T-cell (primary cell): ENCODE measurements at places on chromosomes 16 and 17.

GRCh38 chr16:86865851-86866662 lies 287.7 kb downstream of the FOXL1 start:
- DNase-seq = no peak

DNA sequence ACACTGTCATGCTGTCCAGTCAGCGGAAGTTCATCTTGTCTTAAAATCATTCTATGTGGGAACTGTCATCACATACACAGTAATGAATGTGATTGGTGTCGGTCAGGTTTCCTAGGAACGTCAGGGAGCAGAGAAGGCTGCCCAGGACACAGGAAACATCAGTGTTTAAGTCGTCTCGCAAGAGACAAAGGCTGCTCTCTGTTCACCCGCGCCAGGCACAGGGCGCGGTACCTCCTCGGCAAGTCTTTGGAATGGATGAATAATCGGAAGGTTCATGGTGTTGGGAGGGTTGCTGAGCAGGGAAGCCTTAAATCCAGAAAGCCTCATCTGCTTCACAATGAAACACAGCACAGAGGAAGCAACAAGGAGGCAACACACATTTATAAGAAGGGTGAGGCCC lies 148.2 kb downstream of the CPPED1 start:
- no peak for DNase-seq

DNA sequence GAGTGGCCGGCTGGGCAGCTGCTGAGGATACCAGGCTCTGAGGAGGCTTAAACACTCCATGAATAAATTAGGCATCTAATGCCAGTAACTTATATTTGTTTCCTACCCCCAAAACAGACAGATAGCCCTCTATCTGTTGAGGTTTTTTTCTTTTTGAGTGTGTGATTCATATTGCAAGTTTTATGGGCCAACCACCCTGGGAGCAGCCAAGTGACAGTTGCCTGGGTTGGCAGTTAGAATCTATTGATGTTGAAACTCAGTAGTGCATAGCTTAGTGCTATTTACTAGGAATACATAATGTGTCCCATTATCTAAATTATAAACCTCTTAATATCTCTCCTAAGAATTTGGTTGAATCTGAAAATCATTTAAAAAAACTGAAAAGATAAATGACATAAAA lies 397.4 kb downstream of the CA10 start:
- DNase-seq = no peak

GRCh38 chr17:45020354-45021138 lies 30.9 kb downstream of the DCAKD start:
- no peak for DNase-seq

DNA sequence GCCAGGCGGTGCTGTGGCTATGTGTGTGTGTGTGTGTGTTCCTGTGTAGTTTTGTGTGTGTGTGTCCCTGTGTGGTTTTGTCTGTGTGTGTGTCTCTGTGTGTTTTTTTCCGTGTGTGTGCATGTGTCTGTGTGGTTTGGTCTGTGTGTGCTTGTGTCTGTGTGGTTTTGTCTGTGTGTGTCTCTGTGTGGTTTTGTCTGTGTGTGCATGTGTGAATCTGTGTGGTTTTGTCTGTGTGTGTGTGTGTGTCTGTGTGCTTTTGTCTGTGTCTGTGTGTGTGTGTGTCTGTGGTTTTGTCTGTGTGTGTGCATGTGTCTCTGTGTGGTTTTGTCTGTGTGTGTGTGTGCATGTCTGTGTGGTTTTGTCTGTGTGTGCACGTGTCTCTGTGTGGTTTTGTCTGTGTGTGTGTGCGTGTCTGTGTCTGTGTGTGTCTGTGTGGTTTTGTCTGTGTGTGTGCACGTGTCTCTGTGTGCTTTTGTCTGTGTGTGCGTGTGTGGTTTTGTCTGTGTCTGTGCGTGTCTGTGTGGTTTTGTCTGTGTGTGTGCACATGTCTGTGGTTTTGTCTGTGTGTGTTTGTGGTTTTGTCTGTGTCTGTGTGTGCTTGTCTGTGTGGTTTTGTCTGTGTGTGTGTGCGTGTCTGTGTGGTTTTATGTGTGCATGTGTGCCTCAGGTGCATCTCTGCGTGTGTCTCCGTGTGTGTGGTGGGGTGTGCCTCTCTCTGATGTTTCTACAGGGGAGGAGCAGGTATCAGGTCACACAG lies 62.3 kb downstream of the ZDHHC7 start:
- DNase-seq = no peak

DNA sequence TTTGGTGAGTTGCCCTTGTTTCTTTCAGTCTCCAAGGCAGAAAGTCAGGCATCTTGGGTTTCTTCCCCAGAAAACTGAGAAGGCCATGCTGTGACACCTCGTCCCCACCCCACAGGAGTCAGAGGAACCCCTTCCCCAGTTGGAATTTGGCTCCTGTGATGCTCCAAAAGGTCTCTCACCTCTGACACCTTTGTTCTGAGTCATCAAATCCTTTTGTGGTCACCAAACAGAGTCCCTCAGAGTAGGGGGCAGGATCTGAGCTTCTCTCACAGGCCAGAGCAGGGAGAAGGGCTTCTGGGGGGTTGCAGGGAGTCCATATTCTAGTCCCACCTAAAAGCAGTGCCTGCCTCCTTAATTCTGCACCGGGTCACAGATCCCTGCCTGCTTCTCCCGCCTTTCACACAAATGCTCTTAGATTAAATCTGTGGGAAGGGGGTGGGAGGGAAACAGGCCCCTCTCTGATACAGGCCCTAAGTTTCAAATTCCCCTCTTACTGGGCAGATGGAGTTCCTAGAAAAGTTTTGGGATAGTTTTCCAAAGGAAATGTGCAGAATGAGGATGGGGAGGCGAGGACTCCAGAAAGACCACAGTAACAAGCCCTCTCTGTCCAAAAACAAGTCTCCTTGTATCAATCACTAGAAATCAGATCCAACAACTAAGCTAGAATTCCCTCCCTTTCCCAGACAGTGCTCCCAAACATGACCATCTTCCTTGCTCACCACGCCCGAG lies 1.3 kb downstream of the PHOSPHO1 start:
- DNase-seq = no peak

DNA sequence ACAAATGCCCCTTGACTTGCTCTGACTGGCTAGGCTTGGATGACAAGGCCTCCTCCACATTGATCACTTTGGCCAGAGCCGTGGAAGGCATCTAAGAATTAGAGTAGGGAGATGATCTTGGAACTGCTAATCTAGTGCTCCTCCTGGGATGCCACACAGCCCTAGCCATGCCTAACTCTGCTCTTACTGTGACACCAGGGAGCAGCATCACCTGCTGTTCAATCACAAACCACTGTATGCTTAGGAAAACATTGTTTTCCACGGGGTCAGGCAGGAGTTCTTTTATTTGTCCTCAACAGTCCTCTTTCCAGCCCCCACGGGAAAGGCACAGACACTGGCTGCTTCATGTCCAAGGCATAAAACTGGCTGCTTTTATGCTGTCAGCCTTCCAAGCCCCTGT lies 46.3 kb downstream of the C16orf78 start:
- DNase-seq = no peak

DNA sequence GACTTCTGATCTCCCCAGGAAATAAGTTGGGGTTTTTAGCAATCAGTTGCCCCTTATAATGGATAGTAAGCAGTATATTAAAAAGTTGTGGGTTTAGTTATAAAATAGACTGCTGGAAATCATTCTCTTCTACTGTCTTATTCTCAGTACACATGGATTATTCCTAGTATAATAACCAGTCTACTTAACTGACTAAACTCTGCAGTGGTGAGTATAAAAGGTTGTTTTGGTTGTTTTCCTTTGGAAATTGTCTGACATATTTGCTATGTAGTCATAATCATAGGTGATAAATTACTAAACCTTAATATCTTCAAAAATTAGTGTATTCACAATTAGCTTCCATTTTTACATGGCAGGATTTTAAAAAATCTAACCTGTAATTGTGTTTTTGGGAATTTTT lies 31.4 kb downstream of the CTCF start:
- no peak for DNase-seq

- DNase-seq = peak; percentile 23
Observed at GRCh38 chr17:57045868-57046704, 39.0 kb upstream of the AKAP1 start.

- no peak for DNase-seq
Observed at GRCh38 chr16:15641753-15642556, 999 bp downstream of the MARF1 start.

DNA sequence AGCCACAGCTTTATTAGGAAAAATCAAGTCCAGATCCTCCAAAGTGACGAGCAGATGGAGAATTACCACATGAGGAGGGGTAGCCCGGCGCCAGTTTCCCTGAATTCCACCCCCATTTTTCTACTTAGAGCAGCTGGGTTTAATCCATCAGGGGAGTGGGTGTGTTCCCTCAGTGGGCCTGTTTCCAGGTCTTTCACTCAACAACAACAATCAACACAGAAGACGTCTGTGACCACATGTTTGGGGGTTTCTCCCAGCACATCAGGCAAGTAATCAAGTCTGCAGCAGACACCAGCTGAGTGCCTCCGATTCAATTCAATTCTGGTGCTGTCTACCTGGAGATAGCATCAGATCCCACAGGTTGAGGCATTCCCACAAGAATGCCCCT lies 6.8 kb downstream of the SLC6A2 start:
- no peak for DNase-seq

- DNase-seq = no peak
Observed at GRCh38 chr17:40419559-40420331, 2.0 kb upstream of the TOP2A start.

DNA sequence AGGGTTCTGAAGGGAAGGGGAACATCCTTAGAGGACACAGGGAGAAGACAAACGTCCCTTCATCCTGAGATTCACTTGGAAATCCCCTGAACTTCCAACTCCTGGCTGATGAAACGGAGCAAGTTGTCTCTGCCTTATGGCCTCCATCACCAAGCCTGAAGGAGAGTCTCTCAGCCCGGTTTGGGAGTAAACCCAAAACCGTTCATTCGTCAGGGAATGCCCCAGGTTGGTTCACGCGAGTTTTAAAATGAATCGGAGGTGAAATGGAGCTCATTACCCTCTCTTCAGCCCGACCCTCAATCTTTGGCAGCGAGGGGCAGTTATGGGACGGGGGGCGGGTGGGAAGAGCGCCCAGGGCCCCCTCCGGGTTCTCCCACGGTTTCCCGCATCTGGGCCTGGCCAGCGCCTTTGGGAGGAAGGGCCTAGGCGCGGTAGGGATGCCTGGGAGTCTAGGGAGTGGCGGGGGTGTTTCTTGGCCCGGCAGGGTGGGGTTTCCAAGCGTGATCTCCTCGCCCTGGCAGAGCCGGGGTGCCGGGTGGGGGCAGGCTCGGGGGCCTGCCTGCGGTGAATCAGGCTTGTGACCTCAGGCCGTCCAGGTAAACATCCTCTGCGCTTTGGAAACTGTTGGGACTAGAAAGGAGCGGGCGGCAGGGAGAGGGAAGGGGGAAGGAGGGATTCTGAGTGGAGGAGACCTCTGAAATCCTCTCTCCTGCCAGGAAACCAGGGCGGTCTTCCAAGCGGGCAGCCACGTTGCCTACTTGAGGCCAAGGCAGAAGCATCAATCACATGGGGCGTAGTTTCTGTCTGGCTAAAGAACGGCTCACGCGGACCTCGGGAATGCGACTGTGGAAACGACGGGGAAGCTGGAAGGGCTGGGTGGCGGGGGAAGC lies 24.1 kb upstream of the HOXB13 start:
- no peak for DNase-seq

DNA sequence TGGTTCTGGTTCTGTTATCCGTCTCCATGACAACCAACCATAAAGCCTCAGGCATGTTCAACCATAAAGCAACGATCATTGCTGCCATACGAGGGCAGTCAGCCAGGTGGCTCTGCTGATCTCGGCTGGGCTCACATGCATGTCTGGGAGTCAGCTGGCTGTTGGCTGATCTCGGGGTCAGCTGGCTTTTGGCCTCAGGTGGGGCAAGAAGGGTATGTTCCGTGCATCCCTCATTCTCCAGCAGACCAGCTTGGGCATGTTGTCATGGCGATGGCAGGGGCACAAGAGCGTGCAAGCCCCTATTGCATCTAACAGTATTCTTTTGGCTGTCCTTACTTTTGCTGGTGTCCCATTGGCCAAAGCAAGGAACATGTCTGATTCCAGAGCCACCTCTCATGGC lies 86.2 kb downstream of the ABCC6 start:
- DNase-seq = no peak

GRCh38 chr17:37700881-37701280 lies 44.0 kb downstream of the HNF1B start:
- no peak for DNase-seq

DNA sequence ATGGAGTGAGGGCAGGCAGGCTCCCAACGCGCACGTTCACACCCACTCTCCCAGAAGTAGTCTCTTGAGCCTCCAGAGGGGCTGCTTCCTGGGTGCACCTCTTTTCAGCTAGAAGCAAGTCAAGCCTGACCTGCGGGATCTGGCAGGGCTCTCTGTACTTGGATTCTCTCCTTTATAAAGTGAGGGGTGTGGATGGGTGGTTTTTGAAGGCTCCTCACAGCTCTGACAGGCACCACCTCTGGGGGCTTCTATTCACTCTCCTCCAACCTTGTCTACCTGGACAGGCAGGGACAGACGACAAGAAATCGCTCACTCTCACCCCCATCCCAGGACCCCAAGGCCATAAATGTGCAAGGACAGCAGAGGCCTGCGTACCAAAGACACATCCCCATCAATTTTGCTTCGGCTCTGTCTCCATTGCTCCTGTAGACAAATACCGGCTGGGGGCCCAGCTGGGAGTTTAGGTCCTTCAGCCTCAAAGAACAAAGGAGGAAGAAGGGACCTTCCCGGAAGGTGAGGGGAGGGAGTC lies 814 bp upstream of the DYNLL2 start:
- DNase-seq = no peak

DNA sequence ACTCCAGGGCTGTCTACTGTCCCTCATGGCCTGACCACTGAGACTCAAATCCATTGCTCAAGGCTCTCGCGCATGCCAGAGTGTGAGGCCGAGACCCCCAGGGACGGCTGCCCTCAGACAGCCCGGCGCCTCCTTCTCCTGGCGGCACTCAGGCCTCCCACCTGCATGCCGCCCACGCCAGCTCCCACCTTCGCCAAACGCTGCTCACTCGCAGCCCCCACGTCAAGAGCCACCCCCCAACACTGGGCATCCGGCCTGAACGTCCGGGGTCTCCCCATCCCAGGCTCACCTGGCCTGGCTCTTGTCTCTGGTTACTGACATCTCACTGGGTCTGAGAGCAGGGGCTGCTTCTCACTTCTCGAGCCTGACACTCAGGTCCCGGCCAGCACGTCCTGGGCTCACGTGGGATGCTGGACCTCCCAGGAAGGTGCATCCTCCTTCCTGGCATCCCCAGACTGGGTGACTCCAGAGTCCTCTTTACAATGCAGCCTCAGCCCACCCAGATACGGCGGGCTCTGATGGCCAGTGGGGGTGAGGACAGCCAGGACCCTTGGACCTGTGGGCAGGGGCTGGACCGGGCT lies 12.2 kb upstream of the CACNA1H start:
- DNase-seq = no peak

GRCh38 chr17:78432226-78433012 lies 54.0 kb downstream of the PGS1 start:
- no peak for DNase-seq

GRCh38 chr16:57823836-57824235 lies 21.5 kb upstream of the KIFC3 start:
- no peak for DNase-seq

- DNase-seq = no peak
Observed at GRCh38 chr16:53946746-53947386, 242.9 kb downstream of the FTO start.

GRCh38 chr16:14464192-14464591 lies 165.9 kb downstream of the PARN start:
- DNase-seq = no peak
